Neural progenitor cell (in vitro differentiated cells): ENCODE measurements at places on chromosomes 16 and 17.

GRCh38 chr17:3551189-3551588 is 6.4 kb downstream of the TRPV3 start:
- DNase-seq, result no peak

- DNase-seq, result no peak
These were observed 23.7 kb downstream of the TSPOAP1 start for GRCh38 chr17:58304750-58305486.

DNA sequence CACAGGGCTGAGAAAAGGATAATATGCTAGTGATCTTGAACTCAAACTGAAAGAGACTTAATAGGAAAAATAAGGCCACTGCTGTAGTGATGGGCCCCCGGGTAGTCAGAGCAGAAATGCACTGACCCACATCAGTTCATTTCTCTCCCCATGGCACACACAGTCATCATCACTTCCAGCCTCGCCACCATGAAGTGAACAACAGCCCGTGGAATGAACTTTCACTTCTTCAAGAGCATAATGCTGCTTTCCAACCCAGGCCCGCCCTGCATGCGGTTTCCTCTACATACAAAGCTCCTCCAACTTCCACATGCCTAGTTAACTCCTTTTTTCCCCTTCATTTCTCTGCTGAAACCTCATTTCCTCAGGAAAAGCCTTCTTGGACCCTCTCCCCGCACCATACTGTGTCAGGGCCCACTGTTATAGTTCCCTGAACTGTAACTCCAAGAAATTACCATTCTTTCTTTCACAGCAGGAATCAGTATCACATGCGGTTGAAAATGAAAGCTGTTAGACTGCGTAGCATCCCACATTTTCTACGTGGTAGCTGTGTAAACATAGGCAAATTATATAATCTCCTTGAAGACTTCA is 65.8 kb upstream of the SMIM36 start:
- no peak for DNase-seq

GRCh38 chr16:89104930-89105571 is 11.4 kb downstream of the ACSF3 start:
- no peak for DNase-seq

GRCh38 chr16:80973991-80974390 is 32.7 kb downstream of the CMC2 start:
- no peak for DNase-seq

DNA sequence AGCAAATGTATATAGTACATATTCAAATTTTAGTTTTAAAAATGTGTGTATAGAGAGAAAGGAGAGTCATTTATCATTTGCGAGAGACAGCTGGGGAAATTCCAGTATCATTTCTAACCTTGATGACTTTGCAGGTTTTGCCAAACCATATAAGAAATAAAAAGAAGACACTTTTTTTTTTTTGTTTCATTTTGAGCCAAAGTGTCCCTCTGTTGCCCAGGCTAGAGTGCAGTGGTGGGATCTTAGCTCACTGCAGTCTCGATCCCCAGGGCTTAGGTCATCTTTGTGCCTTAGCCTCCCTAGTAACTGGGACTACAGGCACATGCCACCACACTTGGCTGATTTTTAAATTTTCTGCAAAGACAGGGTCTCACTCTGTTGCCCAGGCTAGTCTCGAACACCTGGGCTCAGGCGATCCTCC is 38.4 kb upstream of the VWA3A start:
- no peak for DNase-seq

DNA sequence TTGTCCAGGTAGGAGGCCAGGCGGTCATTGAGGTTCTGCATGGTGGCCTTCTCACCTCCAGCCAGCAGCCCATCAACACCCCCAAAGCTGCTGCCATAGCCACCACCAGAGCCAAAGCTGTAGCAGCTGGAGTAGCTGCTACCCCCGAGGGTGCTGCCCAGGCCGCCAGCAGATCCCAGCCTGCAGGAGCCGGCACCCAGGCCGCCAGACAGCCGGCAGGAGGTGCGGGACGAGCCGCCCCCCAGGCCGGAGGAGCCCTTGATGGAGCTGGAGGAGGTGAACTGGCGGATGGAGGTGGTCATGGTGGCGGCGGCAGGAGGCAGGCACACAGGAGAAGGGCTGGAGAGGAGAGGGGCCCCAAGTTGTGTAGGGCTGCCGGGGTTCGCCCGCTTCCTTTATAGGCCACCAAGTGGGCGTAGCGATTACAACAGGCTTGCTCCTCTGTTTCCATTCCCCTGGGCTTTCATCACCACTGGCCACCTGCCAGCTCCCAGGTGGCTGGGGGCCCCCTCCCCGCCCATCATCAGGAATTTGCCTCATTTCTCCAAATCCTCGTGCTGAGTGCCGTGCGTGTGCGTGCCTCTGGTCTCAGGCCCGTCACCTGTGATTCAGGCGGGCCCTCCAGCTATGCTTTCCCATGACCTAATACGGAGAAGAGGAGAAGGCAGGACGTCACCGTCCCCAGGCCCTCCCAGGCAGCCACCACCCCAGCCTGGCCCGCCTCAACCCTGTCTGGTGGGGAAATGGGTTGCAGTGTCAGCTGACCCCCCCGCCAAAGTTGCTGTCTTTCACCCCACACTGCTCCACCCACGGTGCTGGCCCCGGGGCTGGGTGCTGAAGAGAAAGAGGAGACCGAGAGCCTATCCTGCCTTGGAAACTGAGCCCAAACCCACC is at the start of gene KRT17:
Gene KRT17, minus strand, starts transcription at position 368 of the 894 bp plus-strand sequence. Its CDS starts 66 bp downstream, at position 302.
- DNase-seq, result no peak

- no peak for DNase-seq
These were observed 758 bp upstream of the UBALD2 start for GRCh38 chr17:76264425-76264754.

DNA sequence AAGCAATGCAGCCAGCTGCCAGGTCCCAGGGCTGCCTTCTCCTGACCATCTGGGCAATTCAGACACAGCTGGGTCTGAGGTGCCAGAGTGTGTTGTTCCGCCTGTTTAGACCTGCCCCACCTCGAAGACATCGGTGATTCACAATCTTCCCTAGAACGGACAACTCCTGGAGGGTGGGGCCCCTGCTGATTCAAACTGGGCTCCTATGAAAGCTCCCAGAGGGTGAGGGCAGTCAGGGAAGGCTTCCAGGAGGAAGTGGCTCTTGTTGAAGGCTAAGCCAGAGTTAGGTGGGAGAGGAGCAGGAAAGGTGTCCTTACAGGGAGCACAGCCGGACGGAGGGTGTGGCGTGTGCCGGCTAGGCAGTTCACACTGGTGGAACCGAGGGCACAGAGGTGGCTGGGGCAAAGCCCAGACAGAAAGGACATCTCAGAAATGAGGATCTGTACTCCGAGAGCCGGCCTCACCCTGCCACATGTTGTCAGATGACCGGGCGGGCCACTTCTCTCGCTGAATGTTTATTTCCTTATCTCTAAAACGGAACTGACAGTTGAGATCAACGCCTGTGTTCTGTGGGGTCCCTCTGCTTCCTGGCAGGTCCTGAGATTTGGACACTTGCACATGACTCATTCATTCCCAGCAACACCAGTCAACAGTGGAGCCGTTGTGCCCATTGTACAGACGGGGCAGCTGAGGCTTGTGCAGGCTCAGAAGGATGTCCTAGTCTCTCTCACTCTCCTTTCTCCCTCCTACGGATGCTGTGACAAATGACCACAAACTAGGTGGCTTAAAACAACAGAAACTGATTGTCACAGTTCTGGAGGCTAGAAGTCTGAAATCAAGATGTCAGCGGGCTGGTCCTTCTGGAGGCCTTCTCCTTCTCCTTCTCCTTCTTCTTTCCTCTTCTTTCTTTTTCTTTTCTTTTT is 26.9 kb upstream of the LITAF start:
- DNase-seq, result no peak

DNA sequence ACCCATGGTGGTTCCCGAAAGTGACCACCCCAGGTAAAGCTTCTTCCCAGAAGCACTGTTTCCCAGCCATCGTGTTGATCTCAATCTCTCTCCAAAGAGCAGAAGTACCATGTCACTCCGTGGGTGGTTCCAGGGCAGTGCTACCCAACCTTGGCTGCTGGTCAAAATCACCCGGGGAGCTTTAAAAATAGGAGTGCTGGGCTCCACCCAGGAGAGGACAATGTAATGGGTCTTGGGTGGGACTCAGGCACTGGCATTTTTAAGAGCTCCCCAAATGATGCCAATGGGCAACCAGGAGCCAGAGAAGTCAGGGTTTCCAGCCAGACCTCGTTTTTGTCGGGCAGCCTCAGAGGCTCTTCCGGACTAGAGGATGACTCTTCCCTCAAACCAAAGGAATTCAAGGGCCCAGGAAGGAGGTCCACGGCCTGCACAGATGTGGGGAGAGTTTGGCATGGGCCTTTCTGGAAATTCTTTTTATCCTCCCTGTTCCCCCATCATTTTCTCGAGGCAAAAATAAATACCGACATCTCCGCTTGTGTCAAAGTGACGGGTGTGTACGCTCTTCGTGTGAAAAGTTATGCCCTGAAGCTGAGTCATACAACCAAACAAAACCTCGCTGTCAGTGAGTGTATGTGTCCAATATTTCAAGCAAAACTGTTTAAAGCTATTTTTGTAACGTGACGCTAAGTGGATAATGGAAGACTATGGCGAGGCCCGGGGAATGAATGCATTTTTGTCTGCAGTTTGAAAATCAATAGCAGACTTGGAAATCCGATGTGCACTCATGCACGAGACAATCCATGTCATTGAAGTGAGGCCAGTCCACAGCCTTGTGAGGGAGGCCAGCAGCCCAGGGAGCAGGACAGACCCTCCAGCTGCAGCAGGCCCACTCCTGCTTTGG is 364.1 kb downstream of the FOXL1 start:
- no peak for DNase-seq

- no peak for DNase-seq
These were observed 7.3 kb downstream of the DRC7 start for GRCh38 chr16:57701759-57702371.

- no peak for DNase-seq
These were observed 759.7 kb downstream of the CDH11 start for GRCh38 chr16:64362193-64362592.

DNA sequence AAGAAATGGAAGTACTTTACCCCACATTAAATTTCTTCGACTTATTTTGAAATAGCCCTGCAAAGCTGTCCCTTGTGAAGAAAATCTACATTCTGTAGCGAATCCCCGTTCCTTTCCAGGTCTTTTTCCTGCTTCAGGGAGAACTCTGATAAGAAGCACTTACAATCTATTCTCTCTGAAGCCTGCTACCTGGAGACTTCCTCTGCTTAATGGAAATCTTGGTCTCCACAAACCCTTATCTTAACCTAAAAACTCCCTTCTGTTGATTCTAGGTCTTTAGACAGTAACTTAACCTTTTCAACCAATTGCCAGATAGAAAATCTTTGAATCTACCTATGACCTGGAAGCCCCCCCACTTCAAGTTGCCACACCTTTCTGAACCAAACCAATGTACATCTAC is 1.6 kb upstream of the CYBC1 start:
- no peak for DNase-seq

- DNase-seq, result no peak
These were observed 5.3 kb downstream of the HMOX2 start for GRCh38 chr16:4481526-4481925.

DNA sequence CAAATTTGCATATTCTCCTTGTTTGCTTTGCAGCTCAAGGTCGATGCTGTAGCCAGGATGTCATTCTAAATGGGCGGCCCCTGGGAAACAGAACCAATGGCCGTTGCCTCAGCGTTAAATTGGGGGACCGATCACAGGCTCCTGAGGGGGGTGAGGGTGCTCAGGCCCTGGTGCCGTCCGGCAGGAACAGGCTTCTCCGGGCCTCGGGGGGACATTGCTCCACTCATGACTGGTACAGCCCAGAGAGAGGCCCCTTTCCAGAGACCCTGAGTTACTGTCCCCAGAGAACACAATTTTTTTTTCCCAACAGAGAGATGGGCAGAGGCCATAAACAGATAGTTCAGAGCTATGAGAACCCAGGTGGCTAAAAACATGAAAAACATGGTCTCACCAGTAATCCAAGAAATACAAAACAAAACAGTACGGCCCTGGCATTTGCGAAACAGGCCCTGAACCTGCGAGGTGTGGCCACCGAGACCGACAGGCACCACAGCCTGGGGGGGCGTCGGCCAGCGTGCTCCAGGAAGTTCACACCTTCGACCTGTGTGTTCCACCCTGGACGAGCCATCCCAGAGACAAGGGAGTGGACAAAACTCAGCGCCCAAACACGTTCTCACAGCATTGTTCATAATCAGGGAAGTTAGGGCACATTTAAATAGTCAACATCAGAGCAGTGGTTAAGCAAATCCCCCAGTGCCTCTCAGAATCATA is 82.8 kb downstream of the METRNL start:
- no peak for DNase-seq

GRCh38 chr17:82795615-82796014 is 43.8 kb downstream of the TBCD start:
- no peak for DNase-seq

DNA sequence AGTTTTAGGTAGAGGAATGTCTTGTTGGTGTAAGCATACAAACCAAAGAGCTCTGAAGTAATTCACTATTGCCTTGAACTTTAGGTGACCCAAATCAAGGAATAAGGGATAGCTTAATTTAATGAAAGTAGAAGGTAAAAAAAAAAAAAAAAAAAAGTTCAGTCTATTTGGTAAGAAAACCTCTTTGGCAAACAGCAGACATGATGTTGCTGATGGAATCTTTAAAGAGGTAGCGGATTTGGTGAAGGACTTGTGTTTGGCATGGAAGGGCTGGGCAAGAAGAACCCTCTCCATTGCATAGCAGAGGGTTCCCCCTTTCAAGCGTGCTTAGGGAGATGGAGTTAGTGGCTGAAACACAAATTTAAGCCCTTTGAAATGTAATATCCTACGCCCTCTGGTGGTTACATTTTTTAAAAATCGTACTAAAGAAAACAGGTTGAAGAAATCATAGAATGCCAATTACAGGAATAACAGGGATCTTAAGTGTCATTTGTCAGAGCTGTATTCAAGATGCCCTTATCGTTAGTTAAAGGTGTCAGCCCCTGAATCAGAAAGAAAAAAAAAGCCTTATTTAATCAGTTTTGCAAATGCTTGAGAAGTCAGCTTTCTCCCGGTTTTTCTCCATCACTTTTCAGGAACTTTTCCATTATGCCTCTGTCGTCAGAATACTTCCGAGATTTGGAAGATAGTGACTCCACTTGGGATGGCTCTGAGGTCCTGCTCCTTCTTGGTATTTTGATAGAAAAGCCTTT is 383.1 kb downstream of the KCNJ2 start:
- DNase-seq, result peak; percentile 75

DNA sequence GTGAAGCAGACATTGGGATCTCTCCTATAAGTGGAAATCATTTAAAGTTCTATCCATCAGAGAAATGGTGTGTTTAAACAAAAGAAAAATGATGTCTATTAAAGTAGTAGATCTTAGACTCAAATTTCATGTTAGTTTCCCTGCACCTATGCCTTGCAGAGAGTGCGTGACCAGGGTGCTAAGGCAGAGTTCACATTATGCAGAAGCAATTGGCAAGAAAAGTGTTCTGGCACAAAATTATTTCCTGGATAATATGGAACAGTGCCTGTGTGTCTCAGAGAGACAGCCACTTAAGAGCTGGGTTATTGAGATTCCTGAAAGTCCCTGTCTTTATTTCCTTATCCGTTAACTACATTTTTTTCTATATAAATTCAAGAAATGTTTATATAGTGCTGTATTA is 457.0 kb downstream of the CDH8 start:
- no peak for DNase-seq
